ENCODE measurements at places on chromosomes 16 and 17.

- peak; percentile 48 for DNase-seq
Measured at GRCh38 chr17:70144260-70144846, 25.0 kb upstream of the KCNJ2 start.

DNA sequence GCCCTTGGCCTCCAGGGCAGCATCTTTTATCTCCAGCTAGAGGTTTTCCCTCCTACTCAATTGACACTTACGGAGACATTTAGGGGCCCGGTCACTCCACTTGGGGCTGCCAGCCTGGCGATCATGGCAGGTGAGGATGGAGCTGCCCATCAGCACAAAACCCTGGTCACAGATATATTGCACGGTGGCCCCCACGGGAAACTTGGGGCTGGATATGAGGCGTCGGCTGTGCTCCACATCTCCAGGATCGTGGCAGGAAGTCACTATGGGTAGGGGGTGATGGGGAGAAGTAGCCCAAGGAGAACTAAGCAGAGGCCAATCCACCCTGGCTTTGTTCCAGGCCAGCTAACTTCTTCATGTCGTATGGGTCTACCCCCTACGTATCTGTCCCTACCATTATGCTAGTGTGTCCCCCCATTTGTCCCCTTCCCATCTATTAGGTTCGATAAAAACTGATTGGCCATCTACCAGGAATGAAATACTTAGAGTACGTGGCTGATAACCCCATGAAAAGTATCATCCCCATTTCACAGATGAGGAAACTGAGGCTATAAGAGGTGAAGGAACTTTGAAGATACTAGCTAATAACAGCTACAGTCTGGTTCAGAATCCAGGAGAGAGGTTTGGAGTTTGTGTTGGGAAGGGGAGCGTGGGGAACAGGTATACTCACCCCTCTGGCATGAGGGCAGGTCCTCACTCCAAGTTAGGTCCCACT lies 6.1 kb upstream of the PHF12 start:
- DNase-seq: no peak

DNA sequence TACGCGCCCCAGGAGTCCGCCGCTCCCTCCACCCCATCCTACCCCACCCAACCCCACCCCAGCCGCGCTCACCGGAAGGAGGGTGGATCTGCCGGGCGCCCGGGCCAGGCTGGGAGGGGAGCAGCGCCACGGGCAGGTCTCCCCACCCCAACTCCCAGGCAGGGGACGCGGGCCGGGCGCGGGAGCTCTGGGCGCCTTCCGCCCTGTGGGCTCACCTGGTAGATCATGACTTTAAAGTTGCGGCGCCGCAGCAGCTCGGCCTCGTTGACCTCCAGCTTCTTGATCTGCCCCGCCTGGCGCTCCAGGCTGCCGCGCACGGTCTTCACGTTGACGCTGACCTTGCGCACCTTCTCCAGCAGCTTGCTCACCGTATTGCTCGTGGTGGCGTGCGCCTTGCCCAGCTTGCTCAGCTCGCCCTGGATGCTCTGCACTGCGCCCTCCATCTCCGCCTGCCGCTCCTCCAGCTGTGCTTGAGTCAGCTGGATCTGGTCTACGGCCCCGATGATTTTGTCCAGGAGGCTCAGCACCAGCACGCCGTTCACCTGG lies 571 bp downstream of the CAVIN1 start:
- DNase-seq: no peak

- DNase-seq: peak; percentile 1
Measured at GRCh38 chr16:63195336-63195735, 1159.1 kb upstream of the CDH8 start.

DNA sequence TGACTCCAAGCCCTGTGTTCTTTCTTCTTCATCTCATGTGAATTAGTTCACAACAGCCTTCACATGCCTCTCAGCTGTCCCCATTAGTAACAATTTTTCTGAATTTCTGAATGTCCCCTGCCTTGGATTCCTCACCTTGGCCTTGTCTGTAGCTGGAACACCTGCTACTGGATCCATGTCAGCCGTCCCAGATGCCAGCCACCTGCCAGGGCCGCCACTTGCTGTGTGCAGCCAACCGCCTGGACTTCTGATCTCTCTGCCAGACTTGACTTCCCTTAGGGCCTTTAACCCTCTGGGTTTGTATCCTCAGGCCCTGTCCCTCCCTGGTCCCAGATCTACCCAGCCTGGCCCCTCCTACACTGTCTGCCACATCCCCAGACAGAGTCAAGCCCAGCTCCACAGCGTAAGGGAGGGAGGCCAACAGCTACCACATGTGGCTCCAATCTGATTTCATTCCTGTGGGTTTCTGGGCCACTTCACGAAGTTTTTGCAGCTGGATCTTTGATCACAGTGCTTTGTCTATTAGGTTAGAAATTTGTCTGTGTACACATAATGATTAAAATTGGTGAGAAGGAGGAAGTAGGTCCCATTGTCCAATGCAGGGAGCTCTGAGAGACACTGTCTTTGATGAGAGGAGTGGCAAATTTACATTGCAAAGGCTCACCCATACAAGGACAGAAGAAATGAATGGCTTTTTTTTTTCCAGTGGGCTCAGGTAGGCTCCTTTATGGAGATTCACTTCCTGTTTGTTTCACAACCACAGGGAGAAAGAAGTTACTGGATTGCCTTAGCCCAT lies 15.3 kb downstream of the MPP2 start:
- DNase-seq: no peak

GRCh38 chr17:39562976-39563375 lies 44.7 kb downstream of the NEUROD2 start:
- no peak for DNase-seq

- DNase-seq: no peak
Measured at GRCh38 chr17:14474591-14474990, 173.7 kb downstream of the HS3ST3B1 start.
